ENCODE measurements at places on chromosomes 4 and X. TPM values are rescaled to one million over a fixed set of nuclear protein-coding genes. Genes with fewer than 3 reads are reported as not detected.
A peak's percentile ranks its signal among the peaks of the same experiment; 100 is the strongest.

APLN gene
- total RNA-seq, result 0.27 TPM

F8A3 gene
- 9.9 TPM for total RNA-seq

CFAP99 gene
- 0.80 TPM for total RNA-seq

CXCL6 gene
- total RNA-seq, result not detected

DNA sequence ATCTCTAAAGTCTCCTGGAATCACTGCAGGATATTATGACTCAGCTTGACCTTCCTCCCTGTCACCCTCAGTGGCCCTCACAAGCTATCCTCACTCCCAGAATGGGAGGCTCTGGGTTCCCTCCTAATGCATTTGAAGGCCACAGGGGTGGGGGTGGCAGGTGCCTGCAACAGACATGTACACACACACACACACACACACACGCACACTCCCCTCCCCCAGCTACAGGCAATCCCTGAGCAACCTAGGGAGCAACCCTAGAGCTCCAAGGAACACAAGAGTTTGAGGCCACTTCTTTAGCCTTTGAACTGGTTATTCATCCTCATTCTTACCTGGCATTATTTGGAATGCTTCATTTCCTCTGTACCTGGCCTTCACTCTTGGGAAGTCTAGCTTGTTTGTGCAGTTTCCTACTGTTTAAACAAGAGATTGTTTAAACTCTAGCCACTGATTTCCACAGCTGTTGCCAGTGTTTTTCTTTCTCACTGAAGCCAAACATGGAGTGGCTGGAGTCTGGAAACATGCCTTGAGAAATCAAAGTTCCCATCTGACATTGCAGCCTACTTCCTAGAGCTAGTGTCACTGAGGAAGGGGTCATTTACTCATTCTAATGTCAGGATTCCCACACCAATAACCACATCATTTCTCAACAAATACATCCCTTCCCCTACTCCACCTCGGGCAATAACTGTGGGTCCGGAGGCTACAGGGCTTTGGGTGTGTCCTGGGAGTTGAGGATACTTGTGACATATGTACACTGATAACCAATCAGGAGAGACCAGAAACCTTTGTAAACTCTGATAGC, 37.7 kb downstream of the MAOA start:
- no peaks in the 10 kb centered on the region for H3K27me3 ChIP-seq
- H3K4me1 ChIP-seq, result no peaks in the 10 kb centered on the region
- DNase-seq, result no peak
- no peak overlapping the region for H3K4me3 ChIP-seq

DNA sequence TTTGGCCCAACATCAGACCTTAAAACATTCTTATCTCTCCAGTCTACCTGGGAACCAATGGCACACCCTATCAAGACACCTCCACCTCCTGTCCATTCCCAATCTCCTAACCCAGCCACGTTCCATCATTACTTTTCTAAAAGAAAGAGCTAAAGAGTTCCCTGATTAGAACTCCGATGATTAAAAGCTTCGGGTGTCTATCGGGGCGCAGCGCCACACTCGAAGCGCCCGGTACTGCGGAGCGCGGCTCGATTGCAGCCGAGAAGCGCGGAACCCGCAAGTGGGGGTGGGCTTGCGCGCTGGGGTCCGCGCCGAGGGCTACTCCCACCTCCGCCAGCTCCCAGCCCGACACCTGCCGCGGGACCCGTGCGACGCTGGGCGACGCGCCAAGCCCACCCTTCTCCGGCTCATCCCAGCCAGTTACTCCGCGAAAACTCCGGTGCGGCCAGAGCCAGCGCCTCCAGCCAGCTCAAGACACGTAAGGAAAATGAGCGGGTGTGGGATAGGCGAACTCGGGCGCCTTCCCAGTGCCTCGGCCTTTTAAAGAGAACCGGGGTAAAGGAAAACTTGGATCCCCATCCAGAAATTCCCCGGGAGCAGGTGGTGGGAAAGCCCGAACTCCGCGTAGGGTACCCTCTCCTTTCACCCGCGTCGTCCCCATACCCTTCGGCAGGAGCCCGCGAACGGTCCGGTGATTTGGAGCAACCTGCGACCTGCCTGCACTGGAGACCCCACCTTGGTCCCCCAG, 593 bp downstream of the NPY1R start:
- H3K27ac ChIP-seq, result no peak overlapping the region
- peak overlapping the region; percentile 44 for H3K4me3 ChIP-seq
- no peaks in the 10 kb centered on the region for H3K36me3 ChIP-seq
- DNase-seq, result peak; percentile 45
- H3K4me1 ChIP-seq, result no peaks in the 10 kb centered on the region

DNA sequence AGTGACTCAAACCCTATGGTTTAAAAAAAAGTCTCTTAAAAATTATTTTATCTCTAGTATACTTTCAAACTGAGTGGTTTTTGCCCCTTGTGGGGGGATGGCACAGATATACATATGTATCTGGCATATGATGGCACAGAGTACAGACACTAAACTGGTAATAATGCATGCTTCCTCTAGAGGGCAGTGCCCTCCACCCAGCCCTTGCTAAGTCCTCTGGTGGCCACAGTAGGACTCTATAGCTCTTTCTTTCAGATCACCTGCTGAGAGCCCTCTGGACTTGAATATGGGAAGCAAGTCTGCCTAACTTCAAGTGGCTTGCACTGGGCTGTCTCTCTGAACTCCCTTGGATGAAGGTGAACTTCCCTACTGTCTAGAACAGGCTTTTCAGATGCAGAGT, 66.3 kb downstream of the TSPAN7 start:
- no peaks in the 10 kb centered on the region for H3K27me3 ChIP-seq
- no peaks in the 10 kb centered on the region for H3K4me1 ChIP-seq
- H3K27ac ChIP-seq, result no peak overlapping the region
- no peak for DNase-seq
- H3K4me3 ChIP-seq, result no peak overlapping the region
- H3K36me3 ChIP-seq, result no peaks in the 10 kb centered on the region
